ENCODE measurements at places on chromosomes 12 and 14.

DNA sequence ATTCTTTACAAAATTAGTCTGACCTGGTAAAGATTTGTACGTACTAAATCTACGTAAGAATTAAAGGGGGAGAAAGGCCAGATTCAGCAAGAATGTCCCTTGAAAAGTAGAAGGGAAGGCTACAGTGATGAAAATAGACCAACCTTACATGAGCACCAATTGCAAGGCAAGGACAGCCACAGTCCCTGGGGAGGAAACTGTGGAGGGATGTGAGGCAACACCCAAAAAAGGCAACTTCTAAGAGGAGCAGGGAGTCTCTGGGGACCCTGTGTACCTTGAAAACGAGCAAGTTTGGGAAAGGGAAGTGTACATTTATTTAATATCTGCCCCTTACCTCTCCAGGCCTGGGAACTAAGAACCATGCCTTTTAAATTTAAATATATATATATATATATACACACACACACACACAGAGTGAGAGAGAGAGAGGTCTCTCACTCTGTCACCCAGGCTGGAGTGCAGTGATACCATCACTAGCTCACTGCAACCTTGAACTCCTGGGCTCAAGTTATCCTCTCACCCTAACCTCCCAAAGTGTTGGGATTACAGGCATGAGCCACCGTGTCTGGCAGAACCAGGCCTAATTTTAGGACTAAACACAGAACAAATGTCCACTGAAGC is 56.4 kb downstream of the TMCC3 start:
- DNase-seq = no peak

DNA sequence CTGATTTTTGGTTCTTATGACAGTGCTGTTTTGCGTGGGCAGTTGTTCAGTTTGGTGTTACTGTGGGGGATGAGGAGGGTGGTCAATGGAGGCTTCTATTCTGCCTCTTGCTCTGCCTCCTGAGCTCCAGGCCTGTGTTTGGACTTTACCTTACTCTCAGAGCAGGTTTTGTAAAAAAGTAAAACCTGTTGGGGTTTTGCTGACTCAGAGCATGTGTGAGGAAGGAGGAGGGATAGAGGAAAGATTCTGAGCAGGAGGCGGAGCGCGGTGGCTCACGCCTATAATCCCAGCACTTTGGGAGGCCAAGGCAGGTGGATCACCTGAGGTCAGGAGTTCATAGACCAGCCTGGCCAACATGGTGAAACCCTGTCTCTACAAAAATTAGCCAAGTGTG is 6.7 kb downstream of the A2ML1 start:
- DNase-seq = no peak

DNA sequence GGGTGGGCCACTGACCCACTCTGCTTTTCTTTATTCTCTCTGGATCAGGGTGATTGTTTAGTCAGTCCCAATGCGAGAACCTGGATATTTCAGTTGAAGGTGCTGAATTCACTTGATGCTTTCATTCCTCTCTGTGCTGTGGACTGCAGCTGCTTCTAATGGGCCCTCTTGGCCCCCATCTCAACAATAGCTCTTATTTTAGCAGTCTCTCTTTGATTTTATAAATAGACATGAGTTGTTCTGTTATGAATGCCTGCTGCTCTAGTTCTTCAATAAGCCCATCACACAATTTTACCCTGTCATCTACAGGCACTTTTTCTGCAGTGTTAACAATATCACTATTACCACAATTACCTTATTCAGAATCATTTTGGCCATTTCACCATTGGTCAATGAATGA is 54.1 kb upstream of the YARS2 start:
- DNase-seq = no peak

- DNase-seq = no peak
Observed at GRCh38 chr12:80118565-80119324, 19.4 kb downstream of the OTOGL start.

DNA sequence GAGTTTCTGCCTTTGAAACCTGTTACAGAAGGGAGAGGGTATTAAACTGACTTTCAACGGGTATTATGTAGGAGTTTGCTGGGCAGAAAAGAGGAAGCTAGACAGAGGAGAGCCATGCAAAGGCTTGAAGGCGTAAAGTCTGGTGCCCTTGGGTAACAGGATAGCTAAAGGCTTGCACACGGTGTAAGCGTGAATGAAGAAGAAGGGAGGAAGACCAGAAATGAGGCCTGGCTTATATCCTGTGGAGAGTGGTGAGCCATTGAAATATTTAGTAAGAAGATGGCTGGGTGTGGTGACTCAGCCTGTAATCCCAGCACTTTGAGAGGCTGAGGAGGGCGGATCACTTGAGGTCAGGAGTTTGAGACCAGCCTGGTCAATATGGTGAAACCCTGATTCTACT is 22.6 kb downstream of the SUDS3 start:
- DNase-seq = no peak

GRCh38 chr12:15323480-15323879 is 1.2 kb downstream of the PTPRO start:
- DNase-seq = no peak

DNA sequence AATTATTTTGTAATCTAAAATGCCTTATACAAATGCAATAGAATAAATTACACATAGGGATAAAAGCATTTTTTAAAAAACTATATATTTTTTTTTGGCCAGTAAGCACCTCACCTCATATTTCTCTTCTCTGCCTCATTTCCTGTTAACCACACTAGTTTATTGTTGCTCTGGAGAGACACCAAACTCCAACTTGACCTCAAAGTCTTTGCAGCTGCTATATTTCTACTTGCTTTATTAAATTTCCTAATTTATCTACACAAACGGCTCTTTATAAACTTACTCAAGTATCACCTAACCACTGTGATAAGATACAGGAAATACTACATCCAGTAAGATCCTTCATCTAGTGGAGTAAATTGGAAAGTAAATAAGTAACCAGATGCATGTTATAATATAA is 622.3 kb downstream of the C12orf50 start:
- no peak for DNase-seq

DNA sequence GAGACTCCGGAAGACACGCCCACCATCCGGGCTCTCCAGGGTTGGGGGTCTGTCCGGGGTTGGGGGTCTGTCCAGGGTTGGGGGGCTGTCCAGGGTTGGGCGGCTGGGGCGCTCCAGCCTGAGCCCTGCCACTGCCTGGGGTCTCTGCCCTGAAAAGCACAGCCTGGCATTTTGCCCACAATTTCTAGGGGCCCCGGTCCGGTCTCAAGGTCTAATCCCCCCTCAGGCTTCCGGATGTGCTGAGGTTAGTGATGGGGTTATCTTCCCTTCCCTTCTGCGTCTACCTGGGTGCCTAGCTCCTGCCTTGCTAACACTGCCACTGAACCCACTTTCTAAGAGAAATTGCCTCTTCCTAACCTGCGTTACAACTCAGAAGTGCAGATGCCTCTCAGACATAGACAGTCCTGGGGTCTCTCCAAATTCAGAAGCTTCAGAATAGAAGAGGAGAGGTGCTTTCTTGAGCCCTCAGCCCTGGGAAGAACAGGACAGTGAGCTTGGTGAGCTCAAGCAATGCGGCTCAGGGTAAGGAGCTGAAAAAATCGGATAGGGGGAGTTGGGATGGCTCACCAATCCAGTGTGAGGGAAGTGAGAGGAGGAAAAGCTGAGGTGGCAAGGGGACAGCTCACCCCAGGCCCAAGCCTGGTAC is 5.7 kb downstream of the LHX5 start:
- DNase-seq = no peak

- no peak for DNase-seq
Observed at GRCh38 chr12:125890971-125891370, 825.7 kb downstream of the AACS start.

DNA sequence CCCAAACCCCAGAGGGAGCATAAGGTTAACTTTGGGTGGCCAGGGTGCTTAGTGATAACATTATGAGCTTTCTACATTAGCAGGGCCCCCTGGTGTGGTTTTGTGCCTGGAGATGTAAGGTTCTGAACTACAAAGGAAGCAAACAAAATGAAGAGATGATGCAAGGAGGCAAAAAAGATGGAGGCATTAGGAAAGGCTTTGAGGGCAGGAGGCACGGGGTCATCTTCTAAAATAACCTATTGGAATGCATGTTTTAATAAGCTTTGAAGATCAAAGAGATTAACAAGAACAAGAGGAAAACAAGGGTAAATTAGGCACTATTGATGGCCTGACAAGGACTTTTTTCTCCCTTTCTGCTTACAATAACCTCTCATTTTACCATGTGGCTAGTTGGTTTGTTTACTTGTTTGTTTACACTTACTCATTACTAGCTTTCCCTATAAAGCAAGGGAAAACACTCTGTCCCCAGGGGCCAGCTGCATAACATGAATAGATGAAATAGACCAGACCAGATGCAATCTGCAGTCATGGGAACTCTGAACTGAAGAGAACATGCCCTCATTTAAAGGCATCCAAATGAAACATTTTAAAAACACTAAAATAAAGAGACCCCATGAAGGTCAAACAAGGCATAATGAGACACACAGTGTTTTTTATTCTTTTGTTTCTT is 390.3 kb downstream of the DIO2 start:
- DNase-seq = no peak

GRCh38 chr12:75807494-75807893 is 224.1 kb downstream of the PHLDA1 start:
- no peak for DNase-seq
